ENCODE measurements at places on chromosomes 7 and 10.

DNA sequence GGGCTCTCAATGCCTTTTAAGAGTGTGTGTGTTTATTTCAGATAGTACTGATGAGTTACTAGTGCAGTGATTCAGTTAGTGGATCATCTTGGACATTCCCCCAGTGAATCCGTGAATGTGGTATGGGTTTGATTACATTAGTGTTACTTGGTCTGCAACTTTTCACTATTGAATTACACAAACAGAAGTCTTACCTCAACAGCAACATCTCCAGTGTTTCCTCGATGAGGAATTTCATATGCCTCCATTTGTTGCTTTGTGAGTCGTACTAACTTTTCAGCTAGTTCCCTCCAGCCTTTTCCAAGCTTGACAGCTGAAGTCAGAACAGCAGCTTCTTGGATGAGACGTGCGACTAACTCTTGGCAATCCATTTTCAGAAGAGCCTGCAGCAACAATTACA, 63.2 kb downstream of the MACC1 start:
- no peak for DNase-seq

DNA sequence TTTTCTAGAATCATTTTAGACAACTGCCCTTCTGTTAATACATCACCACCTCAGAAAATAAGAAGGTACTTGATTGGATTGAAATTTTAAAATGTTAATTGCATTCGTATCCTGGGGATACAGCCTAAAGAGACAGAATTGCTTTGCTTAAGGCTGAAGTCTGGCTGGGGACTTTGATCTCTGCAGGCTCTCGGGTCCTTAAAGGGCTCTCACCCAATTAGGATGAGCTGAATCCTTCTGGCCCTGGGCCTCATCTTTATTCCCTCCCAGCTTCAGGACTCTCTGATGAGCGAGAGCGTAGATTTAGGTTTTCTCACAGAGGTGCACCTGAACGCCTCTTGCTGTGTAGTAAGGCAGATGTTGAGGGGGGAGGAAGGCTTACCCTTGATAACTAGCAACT, 475.3 kb upstream of the C7orf33 start:
- DNase-seq: no peak

GRCh38 chr10:5534880-5535856, 10.4 kb downstream of the CALML3 start:
- no peak for DNase-seq

DNA sequence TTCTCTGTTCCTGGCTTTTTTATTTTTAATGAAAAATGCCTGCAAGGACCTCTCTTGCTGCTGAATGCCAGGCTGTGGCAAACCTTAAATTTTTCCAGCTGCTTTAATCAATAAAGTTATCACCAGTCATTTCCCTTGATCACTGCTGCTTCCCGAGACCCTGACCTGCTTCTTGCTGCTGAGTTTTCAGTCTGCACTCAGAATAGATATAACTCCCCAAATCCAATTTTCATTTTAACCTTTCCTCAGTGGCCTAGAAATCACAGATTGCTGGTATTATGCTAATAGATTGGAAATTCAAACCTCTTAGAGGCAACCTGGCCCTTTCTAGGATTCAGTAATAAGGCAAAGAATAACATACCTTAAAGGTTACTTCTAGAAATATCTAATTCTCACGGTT, 43.7 kb downstream of the LHPP start:
- DNase-seq: no peak

DNA sequence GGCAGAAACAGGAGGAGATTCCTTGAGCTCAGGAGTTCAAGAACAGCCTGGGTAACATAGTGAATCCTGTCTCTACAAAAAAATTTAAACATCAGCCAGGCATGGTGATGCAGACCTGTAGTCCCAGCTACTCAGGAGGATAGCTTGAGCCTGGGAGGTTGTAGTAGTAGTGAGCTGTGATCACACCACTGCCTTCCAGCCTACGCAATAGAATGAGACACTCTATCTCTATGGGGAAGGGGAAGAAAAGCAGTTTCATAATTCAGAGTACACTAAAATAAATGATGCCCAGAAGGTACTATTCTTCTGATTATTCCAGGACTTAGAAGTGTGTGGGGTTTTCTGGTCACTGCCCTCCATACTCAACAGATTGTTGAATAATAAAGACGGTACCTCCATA, 177.3 kb downstream of the KMT2E start:
- DNase-seq: no peak

GRCh38 chr10:59887972-59888640, 18.2 kb downstream of the CCDC6 start:
- no peak for DNase-seq

GRCh38 chr7:105028004-105028403, 14.0 kb downstream of the KMT2E start:
- DNase-seq: no peak
